Subcutaneous preadipocyte (primary cell): ENCODE measurements at places on chromosomes 2 and 18. TPM values are rescaled to one million over a fixed set of nuclear protein-coding genes. Genes with fewer than 3 reads are reported as not detected.

Gene OTOF
- under 0.01 and 0.39 TPM in 2 replicates for total RNA-seq

Gene KCNG2
- total RNA-seq: not detected in 2 replicates

Gene MYO7B
- 0.37 TPM in 1 of 2 replicates, not detected in the other for total RNA-seq

Gene CHRNG
- not detected in 2 replicates for total RNA-seq

Gene SLC14A1
- total RNA-seq: under 0.01 and 1.2 TPM in 2 replicates
